Ascending aorta (tissue), 2 donors: ENCODE measurements at places on chromosomes 4 and X. TPM values are rescaled to one million over a fixed set of nuclear protein-coding genes. Genes with fewer than 3 reads are reported as not detected.
A peak's percentile ranks its signal among the peaks of the same experiment; 100 is the strongest.

GRCh38 chr4:6123116-6123515 lies 77.2 kb downstream of the JAKMIP1 start:
- no peak overlapping the region for H3K27ac ChIP-seq
- no peaks in the 10 kb centered on the region for H3K27me3 ChIP-seq
- H3K4me1 ChIP-seq: no peaks in the 10 kb centered on the region

- no peaks in the 10 kb centered on the region for H3K36me3 ChIP-seq
- no peak overlapping the region for H3K27ac ChIP-seq
- no peak for DNase-seq
Measured at GRCh38 chr4:122775039-122775438, 42.5 kb downstream of the BBS12 start.

DNA sequence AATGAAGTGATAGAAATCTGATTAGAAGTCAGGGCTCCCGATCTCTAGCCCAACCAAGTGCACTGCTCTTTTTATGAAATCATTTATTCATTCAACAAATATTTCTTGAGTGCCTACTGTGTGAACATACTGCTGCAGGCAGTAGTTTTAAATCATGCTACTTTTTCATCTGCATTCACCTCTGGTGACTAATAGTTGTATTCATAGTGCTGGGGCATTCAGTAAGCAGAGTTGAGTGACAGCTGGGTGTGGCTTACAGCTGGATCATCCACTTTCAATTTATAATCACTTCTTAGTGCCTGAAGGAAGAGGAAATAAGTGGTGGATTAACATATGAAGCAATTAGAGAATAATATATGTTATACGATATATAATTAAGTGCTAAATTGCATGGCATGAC lies 94.1 kb upstream of the HPRT1 start:
- H3K36me3 ChIP-seq: no peaks in the 10 kb centered on the region
- H3K4me3 ChIP-seq: no peak overlapping the region
- no peak overlapping the region for H3K27ac ChIP-seq
- H3K4me1 ChIP-seq: no peaks in the 10 kb centered on the region
- H3K27me3 ChIP-seq: no peaks in the 10 kb centered on the region

- peaks cover 34% of the 10 kb centered on the region for H3K4me1 ChIP-seq
- H3K4me3 ChIP-seq: no peak overlapping the region
- no peak for DNase-seq
- no peak overlapping the region for H3K27ac ChIP-seq
- peaks cover 4% of the 10 kb centered on the region for H3K36me3 ChIP-seq
- H3K27me3 ChIP-seq: no peaks in the 10 kb centered on the region
Measured at GRCh38 chrX:24153178-24153795, 3.8 kb downstream of the ZFX start.

DNA sequence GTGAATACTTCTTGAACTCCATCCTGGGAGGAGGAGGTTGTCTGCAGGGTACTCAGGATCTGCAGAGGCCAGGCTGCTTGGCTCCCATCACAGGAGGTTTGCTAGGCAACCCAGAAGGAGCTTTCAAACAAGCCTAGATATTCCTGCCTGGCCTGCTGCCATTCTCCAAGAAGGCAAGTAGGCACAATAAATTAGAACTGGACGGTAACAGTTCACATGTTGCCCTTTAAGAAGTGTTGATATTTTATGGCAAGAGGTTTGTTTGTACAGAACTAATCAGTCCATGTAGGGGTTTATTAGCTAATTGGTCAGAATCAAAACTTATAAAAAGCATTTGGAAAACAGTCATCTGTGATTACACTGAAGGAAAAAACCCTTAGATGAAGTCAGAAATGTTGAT lies 39.3 kb downstream of the SYNPO2 start:
- no peaks in the 10 kb centered on the region for H3K27me3 ChIP-seq
- peaks cover 67% of the 10 kb centered on the region for H3K4me1 ChIP-seq
- no peaks in the 10 kb centered on the region for H3K36me3 ChIP-seq

GRCh38 chr4:40734497-40734896 lies 15.3 kb upstream of the NSUN7 start:
- H3K4me1 ChIP-seq: no peaks in the 10 kb centered on the region
- H3K27ac ChIP-seq: no peak overlapping the region
- DNase-seq: no peak
- H3K27me3 ChIP-seq: no peaks in the 10 kb centered on the region
- H3K4me3 ChIP-seq: no peak overlapping the region
- no peaks in the 10 kb centered on the region for H3K36me3 ChIP-seq

- H3K4me3 ChIP-seq: no peak overlapping the region
- DNase-seq: no peak
- H3K4me1 ChIP-seq: no peaks in the 10 kb centered on the region
- H3K27ac ChIP-seq: no peak overlapping the region
- H3K36me3 ChIP-seq: no peaks in the 10 kb centered on the region
- H3K27me3 ChIP-seq: no peaks in the 10 kb centered on the region
Measured at GRCh38 chr4:6546681-6547447, 28.1 kb upstream of the MAN2B2 start.

GRCh38 chrX:11244636-11245035 lies 48.6 kb upstream of the AMELX start:
- no peaks in the 10 kb centered on the region for H3K4me1 ChIP-seq
- no peak overlapping the region for H3K27ac ChIP-seq
- no peak for DNase-seq

- peaks cover 3% of the 10 kb centered on the region for H3K4me1 ChIP-seq
- H3K27me3 ChIP-seq: no peaks in the 10 kb centered on the region
- H3K27ac ChIP-seq: no peak overlapping the region
- no peak overlapping the region for H3K4me3 ChIP-seq
Measured at GRCh38 chr4:102514298-102514964, 13.3 kb downstream of the NFKB1 start.

GRCh38 chrX:33735182-33735581 lies 396.9 kb downstream of the FAM47A start:
- H3K27ac ChIP-seq: no peak overlapping the region
- no peaks in the 10 kb centered on the region for H3K4me1 ChIP-seq
- DNase-seq: no peak

DNA sequence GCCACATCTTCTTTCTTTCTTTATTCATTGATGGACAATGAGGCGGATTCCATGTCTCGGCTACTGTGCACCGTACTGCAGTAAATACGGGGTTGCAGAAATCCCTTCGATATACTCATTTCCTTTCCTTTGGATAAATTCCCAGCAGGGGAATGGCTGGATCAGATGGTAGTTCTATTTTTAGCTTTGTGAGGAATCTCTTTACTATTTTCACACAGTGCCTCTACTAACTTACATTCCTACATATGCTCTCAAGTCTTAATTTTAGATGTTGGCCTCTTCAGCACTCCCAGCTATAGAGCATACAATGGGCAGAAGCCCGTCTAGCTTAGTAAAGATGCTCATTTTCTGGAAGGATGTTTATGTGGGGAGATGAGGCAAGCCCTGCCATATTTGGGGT lies 317.4 kb downstream of the ASMT start:
- no peaks in the 10 kb centered on the region for H3K36me3 ChIP-seq
- no peak for DNase-seq
- no peaks in the 10 kb centered on the region for H3K27me3 ChIP-seq
- no peaks in the 10 kb centered on the region for H3K4me1 ChIP-seq

DNA sequence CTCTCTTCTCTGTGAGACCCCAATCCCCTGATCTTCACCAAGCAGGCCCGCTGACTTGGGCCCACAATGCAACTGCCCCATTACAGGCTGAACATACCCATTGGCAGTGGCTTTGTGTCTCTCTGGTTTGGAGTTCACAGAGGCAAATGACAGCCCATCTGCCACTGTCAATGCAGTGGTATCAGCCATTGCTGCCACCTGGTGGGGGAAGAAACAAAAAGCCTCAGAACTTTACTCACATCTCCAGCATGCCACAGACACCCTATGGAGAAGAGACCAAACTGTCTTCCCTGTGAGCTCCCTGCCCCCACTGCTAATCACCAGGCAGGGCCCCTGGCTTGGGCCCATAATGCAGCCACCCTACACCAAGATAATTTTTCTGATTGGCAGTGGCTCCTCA lies 729.3 kb upstream of the ACTRT1 start:
- H3K27me3 ChIP-seq: no peaks in the 10 kb centered on the region
- no peaks in the 10 kb centered on the region for H3K4me1 ChIP-seq
- no peak overlapping the region for H3K4me3 ChIP-seq
- no peak overlapping the region for H3K27ac ChIP-seq
- no peak for DNase-seq

GRCh38 chrX:153897899-153898298 lies 6.6 kb upstream of the AVPR2 start:
- H3K4me1 ChIP-seq: no peaks in the 10 kb centered on the region
- H3K4me3 ChIP-seq: no peak overlapping the region

- H3K27me3 ChIP-seq: no peaks in the 10 kb centered on the region
- no peak overlapping the region for H3K4me3 ChIP-seq
- H3K36me3 ChIP-seq: no peaks in the 10 kb centered on the region
- DNase-seq: no peak
- no peaks in the 10 kb centered on the region for H3K4me1 ChIP-seq
- H3K27ac ChIP-seq: no peak overlapping the region
Measured at GRCh38 chrX:17020851-17021821, 74.7 kb downstream of the REPS2 start.

- no peaks in the 10 kb centered on the region for H3K27me3 ChIP-seq
- DNase-seq: no peak
- H3K4me3 ChIP-seq: peak overlapping the region; percentile 95
- peak overlapping the region; percentile 69 for H3K27ac ChIP-seq
- peaks cover 9% of the 10 kb centered on the region for H3K4me1 ChIP-seq
Measured at GRCh38 chr4:42655921-42656678, 805 bp downstream of the ATP8A1 start.

DNA sequence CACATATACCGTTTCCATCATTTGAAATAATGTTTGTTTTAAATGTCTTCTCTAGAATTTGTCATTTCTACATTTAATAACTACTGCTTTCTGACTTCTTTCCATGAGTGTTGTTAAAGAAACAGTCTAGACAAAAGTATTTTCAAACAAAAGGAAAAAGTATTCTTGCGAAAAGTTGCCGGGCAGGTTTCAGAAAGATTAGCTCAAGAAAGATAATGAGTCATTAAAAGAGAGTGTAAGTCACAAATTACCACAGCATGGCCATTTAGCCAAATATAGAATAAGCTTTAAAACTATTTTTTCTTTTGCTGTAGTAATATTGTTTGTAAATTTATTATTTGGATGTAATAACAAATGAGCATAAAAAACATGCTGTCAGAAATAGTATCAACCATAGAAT lies 493.0 kb downstream of the TLL1 start:
- no peaks in the 10 kb centered on the region for H3K27me3 ChIP-seq
- no peak overlapping the region for H3K27ac ChIP-seq
- no peaks in the 10 kb centered on the region for H3K36me3 ChIP-seq
- no peaks in the 10 kb centered on the region for H3K4me1 ChIP-seq

DNA sequence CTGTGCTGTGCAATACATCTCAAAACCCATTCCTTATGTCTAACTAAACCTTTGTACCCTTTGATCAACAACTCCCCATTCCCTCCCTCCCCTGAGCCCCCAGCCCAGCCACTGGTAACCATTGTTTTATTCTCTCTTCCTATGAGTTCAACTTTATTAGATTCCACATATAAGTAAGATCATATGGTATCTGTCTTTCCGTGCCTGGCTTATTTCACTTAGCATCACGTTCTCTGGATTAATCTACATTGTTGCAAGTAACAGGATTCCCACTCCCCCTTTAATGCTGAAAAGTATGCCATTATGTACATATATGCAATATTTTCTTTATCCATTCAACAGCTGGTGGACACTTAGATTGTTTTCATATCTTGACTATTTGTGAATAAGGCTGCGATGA lies 119.4 kb downstream of the RNF150 start:
- DNase-seq: no peak
- H3K27ac ChIP-seq: no peak overlapping the region
- H3K27me3 ChIP-seq: no peaks in the 10 kb centered on the region
- no peak overlapping the region for H3K4me3 ChIP-seq

DNA sequence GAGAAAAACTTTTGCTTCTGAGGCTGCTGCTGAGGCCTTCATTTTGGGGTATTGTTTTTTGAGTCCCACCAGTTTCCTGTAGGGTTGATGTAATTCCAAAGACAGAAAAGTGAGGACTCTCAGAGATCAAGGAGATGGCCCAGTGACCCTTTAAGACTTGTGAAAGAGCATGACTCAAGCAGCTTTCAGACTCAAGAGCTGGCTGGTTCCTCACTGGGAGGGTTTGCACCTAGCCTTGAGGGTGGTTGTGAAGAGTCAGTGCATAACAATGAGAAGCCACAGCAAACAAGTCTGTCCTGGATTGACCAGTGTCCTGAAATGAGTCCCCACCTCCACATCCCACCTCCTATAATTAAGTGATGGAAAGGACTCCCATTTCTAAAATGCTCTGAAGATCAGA lies 89.2 kb downstream of the NHS start:
- H3K4me1 ChIP-seq: no peaks in the 10 kb centered on the region
- no peak overlapping the region for H3K4me3 ChIP-seq
- H3K27ac ChIP-seq: no peak overlapping the region
- no peak for DNase-seq

DNA sequence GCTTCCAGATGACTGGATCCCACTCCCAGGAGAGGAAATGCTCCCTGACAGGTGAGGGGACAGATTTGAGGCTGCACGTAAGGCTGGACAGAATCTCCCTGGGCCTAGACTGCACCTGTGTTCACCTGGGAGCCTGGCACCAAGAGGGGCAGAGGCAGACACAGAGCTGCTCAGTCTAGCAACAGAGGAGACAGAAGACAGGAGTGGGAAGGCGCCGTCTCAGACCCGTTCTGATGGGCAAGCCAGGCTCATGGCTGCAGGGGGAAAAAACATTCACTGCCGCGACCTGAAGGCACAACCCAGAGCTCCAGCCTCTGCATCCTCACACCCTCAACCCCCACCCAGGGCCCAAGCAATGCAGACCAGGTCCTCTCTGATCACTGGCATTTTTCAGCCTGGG lies 16.8 kb downstream of the BCAP31 start:
- DNase-seq: no peak
- H3K27ac ChIP-seq: no peak overlapping the region
- H3K4me1 ChIP-seq: no peaks in the 10 kb centered on the region
- H3K27me3 ChIP-seq: no peaks in the 10 kb centered on the region

- H3K36me3 ChIP-seq: no peaks in the 10 kb centered on the region
- H3K4me1 ChIP-seq: no peaks in the 10 kb centered on the region
- H3K4me3 ChIP-seq: no peak overlapping the region
- no peaks in the 10 kb centered on the region for H3K27me3 ChIP-seq
Measured at GRCh38 chr4:7691982-7692381, 247.7 kb downstream of the AFAP1 start.

- no peaks in the 10 kb centered on the region for H3K27me3 ChIP-seq
- H3K4me3 ChIP-seq: no peak overlapping the region
- no peak overlapping the region for H3K27ac ChIP-seq
- peaks cover 3% of the 10 kb centered on the region for H3K36me3 ChIP-seq
- H3K4me1 ChIP-seq: no peaks in the 10 kb centered on the region
Measured at GRCh38 chrX:119247702-119248101, 11.6 kb downstream of the PGRMC1 start.

Gene MAGEA9B
- not detected for total RNA-seq

Gene CAMK2D
- 23.8 TPM for total RNA-seq

Gene BTK
- total RNA-seq: 0.64 TPM

Gene NUDT11
- 1.7 TPM for total RNA-seq

Gene FHIP1A
- total RNA-seq: not detected

Gene SLITRK4
- total RNA-seq: 2.6 TPM

Gene EDA
- total RNA-seq: 1.7 TPM

Gene POU3F4
- not detected for total RNA-seq

Gene KCNE5
- not detected for total RNA-seq

Gene YY2
- not detected for total RNA-seq
